ENCODE measurements at places on chromosomes 16 and 17.

- DNase-seq: no peak
Measured at GRCh38 chr16:46811682-46812081, 19.3 kb downstream of the C16orf87 start.

DNA sequence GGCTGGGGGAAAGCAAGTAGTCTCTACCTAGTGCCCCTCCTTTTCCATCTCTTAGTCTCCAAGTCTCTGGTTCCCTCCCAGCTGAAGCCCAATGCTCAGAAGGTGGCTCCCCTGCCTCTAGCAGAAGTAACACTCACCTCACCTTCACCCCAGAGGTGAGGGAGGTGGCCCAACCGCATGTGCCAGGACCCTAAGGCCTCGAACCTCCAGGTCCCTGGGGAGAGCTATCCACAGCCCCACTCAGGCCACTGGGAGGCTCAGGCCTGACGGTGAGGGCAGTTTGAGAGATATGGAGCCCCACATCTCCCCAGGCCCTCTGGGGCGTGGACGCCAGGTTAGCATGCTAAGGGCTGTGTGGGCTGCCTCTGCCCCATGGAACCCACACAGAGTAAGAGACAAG lies 5.8 kb downstream of the CBLN1 start:
- DNase-seq: no peak

GRCh38 chr17:75345514-75346167 lies 56.4 kb upstream of the SLC25A19 start:
- no peak for DNase-seq

GRCh38 chr17:57949649-57950048 lies 5.6 kb downstream of the CUEDC1 start:
- no peak for DNase-seq

- no peak for DNase-seq
Measured at GRCh38 chr16:31006086-31006385, 4.4 kb downstream of the STX1B start.

GRCh38 chr17:71966055-71966454 lies 154.8 kb upstream of the SOX9 start:
- no peak for DNase-seq

- no peak for DNase-seq
Measured at GRCh38 chr17:72976971-72977770, 115.3 kb downstream of the SLC39A11 start.

Data from NCI-H1048 (cell line).